ENCODE measurements at places on chromosomes 11 and 22. TPM values are rescaled to one million over a fixed set of nuclear protein-coding genes. Genes with fewer than 3 reads are reported as not detected.

- DNase-seq, result no peak
Observed at GRCh38 chr11:1297576-1298473, 11.6 kb downstream of the TOLLIP start.

DNA sequence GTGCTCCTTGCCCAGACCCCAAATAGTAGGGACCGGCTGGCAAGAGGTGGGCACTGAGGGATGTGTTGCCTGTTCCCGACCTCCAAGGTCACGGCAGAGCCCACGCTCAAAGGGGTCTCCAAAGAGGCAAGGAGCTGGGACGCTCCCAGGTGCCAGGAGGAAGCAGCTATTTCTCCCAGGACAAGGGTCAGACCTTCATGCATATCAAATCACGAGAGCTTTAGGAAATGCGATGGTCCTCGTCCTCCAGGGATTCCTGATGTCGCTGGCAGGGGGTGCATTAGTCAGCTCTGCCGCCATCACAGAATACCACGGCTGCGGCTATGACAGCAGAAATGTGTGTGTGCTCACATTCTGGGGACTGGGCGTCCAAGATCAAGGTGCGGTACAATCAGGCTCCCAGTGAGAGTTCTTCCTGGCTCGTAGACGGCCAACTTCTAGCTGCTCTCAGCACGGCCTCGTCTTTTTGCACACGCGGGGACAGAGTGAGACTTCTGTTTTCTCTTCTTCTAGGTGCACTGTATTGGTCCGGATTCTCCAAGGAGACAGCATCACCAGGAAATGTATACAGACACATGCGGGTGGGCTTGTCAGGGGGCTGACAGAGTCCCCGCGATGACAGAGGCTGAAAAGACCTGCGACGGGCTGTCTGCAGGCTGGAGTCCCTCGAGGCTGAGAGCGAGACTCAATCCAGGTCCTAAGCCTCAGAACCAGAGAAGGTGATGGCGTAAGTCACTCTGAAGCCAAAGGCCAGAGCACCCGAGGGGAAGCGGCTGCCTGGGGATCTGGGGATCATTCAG, 81.6 kb downstream of the SHANK2 start:
- no peak for DNase-seq

GRCh38 chr11:128497776-128498095, 89.6 kb downstream of the ETS1 start:
- no peak for DNase-seq

DNA sequence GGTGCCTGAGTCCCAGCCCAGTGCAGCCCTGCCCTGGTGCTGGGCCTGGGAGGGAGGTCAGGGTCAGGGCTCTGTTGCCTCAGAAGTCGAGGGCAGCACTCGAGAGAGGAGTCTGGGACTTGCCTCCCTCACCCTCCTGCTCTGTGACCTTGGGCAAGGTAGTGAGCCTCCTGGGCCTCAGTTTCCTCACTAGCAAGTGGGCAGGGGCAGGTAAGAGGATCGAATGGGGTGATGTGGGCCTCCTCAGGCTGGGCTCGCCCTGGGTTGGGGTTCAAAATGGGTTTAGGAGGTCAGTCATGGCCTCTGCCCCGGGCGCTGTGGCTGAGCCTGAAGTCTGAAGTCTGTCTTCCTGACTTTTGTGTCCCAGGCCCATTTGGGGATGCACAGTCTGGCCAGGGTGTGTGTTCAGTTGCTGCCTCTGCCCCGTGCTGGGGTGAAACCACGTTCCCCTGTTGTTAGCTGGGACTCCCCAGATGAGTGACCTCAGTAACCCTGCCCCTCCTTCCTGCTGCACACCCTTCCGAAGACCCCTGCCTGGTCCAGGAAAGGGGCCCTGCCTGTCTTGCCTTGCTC, 40.9 kb upstream of the CELSR1 start:
- no peak for DNase-seq

GRCh38 chr22:30890686-30891442, 77.7 kb downstream of the MORC2 start:
- DNase-seq, result peak; percentile 82

DNA sequence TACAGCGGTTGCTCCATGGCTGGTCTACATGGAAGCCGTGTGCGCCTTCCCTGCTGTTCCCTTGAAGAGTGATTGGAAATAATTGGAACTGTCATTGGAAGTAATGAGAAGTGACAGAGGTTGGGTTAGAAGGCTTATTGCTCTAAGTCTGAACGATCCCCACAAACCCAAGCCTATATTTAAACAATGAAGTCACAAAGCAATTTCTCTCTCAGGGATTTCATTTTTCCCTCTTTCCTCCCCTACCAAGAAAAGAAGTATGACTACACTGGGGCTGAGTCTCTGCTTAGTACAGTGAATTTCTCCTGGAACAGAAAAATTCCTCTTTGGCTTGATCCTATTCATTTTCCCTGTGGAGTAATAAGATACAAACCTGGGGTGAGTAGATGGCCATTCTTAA, 7.8 kb downstream of the CLMP start:
- no peak for DNase-seq

KCNJ1 gene
- total RNA-seq, result 0.17 TPM

PRR5L gene
- 7.4 TPM for total RNA-seq

C11orf71 gene
- total RNA-seq, result 5.4 TPM

OR8D1 gene
- not detected for total RNA-seq

All from H1 (cell line).